ENCODE measurements at places on chromosomes 3 and 15.

GRCh38 chr3:167451282-167451681, 22.6 kb downstream of the SERPINI2 start:
- DNase-seq: no peak

DNA sequence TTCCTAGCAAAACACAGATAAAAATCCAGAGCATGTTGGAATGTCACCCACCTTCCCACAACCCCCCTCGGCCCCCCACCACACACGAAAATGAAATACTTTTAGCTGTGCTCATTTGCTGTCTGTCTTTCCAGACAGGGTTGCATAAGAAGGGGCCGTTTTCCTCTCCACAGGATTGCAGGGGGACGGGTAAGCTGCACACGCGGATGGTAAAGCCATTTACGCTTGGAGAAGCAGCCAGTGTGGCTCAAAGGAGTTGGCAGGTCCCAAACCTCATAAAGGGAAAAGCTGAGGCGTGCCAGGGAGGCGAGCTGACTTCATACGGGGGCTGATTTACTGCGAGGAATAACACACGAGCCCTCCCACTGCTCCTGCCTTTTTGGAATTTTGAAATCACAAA, 47.4 kb upstream of the ITGA11 start:
- DNase-seq: no peak

- no peak for DNase-seq
Observed at GRCh38 chr3:194265505-194265892, 85.6 kb downstream of the CPN2 start.

DNA sequence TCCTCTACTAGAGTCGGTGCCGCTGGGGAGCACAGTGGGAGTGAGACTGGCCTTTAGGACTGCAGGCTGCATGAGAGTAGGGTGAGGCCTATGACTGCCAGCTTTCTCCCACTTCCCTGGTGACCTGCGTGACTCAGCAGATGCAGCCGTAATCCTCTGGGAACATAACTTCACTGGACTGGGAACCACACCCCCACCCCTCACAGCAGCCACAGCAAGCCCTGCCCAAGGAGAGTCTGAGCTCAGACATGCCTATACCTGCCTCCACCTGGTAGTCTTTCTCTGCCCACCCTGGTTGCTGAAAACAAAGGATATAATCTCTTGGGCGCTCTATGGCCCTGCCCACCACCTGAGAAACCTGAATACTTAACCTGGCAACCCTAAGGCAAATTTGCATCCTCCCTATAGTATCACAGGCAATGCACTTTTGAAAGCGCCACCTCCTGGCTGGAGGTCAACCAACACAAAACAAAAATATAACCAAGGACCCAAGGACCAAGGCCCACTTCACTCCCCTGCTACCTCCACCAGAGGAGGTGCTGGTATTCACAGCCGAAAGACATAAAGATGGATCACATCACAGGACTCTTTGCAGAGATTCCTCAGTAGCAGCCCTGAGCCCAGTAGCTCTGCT, 308.9 kb downstream of the CTNNB1 start:
- no peak for DNase-seq

GRCh38 chr3:46284981-46285683, 42.9 kb downstream of the CCR3 start:
- DNase-seq: peak; percentile 87

- DNase-seq: no peak
Observed at GRCh38 chr15:74155766-74156417, 17.6 kb upstream of the ISLR start.

GRCh38 chr3:179706233-179706632, 53.4 kb downstream of the USP13 start:
- DNase-seq: no peak

All from activated CD4-positive, alpha-beta T cell treated with anti-CD3 and anti-CD28 coated beads, Interleukin-10, Interleukin-2, amounts not matched to agents 100 ng/mL and 50 ng/mL, durations not matched to agents 16 hours and 8 hours (primary cell).